ENCODE measurements at places on chromosomes 3 and 15. TPM values are rescaled to one million over a fixed set of nuclear protein-coding genes. Genes with fewer than 3 reads are reported as not detected.

RNU5B-1 gene
- not detected for total RNA-seq

SLC24A5 gene
- not detected for total RNA-seq

ALDH1A3 gene
- total RNA-seq = 17.6 TPM

MESP2 gene
- not detected for total RNA-seq

MON1A gene
- total RNA-seq = 11.0 TPM

FOXB1 gene
- not detected for total RNA-seq

GOLGA8Q gene
- not detected for total RNA-seq

ZBTB47 gene
- 17.9 TPM for total RNA-seq

SKOR1 gene
- not detected for total RNA-seq

FAM107A gene
- total RNA-seq = not detected

NRG4 gene
- 0.65 TPM for total RNA-seq

SOX14 gene
- total RNA-seq = not detected

Measured in A172 (cell line).